ENCODE measurements at places on chromosomes 1 and 21. TPM values are rescaled to one million over a fixed set of nuclear protein-coding genes. Genes with fewer than 3 reads are reported as not detected.

CTSE gene
- not detected for total RNA-seq

ARMH1 gene
- total RNA-seq: not detected

LAD1 gene
- total RNA-seq: not detected

HCRTR1 gene
- 1.4 TPM for total RNA-seq

KLF17 gene
- total RNA-seq: not detected

Measured in endothelial cell of umbilical vein (primary cell).